ENCODE measurements at places on chromosomes 12 and 14.

GRCh38 chr12:26112703-26113147, 12.1 kb downstream of the BHLHE41 start:
- peak; percentile 25 for DNase-seq

- no peak for DNase-seq
These were observed 90.7 kb downstream of the RERG start for GRCh38 chr12:15130541-15130940.

DNA sequence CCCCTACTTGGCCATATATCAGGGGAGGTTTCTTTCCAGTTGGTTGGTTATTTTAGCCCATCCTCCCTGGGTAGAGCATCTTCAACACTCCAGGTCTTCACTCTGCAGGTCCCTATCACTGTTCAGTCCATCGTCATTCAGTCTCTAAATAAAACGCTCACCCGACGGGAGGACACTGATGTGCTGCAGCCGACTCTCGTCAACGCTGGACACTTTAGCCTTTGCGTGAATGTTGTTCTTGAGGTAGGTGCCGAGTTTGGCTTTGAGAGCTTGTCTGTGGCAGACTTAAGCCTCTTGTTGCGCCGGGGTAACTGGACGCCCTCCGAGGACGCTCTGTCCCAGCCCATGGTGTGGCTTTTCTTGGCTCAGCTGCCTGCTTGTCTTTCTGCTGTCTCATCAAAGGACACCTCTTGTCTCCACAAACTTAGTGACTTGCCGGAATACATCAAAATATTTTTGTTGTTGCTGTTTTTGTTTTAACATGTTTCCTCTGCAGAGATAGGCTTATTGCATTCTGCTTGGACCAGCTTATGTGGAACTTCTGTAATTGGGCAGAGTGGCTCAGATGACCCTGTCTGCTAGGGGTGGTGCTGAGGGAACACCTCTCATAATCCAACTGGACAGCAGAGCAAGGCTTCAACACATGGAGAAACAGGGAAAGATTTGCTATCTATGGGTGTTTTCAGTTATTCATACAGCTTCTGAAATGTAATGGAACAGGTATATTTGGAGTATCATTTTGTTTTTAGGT, 26.5 kb downstream of the TCTN1 start:
- no peak for DNase-seq

DNA sequence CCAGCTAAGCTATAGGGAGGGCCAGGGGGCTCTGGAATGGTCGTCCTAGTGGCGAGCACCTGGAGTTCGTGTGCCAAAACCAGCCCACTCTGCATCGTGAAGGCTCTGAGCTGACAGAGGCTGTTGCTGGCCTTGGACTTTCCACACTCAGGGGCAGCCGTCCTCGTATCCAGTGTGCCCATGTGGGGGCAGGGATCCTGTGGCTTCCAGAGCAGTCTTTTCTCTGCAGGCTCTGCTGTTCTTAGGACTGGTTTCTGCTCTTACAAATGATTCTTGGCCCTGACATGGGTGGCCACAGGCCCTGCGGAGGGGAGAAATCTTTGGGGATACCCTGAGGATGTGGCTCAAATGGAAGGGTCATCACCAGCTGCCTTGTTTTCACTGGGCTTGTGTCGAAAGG, 177.4 kb upstream of the FKBP4 start:
- DNase-seq: no peak

DNA sequence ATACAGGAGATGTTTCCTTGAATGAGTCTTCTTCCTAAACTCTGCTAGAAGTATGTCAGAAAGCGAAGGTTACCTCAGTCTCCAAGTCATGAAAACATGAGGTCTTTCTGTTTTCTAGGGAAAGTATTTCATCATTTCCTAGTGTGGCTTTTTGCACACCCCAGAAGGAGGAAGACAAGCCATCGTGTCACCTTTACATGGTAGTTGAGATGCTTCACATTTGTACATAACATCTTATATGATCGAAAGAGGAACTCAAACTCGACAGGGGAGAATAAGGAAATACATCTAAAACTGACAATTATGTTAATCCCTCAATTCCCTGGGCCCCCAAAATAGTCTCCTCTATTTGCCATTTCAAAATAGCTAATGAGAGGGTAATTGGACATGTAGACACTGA, 214.1 kb upstream of the PLEKHG7 start:
- DNase-seq: no peak

DNA sequence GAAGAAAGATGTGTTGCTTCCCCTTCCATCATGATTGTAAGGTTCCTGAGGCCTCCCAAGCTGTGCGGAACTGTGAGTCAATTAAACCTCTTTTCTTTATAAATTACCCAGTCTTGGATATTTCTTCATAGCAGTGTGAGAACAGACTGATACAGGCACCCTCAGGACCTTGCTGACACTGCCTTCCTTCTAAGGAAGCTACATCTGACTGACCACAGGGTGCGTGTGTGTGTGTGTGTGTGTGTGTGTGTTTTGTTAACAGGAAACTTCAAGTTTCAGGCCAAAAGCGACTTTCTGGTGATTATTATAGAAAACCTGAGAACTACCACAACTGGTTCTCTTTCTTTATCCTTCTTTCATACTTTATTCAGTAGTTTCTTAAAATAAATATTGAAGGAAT, 149.0 kb downstream of the CAPZA3 start:
- DNase-seq: no peak

GRCh38 chr14:73280903-73281302, 43.6 kb downstream of the PAPLN start:
- DNase-seq: no peak

DNA sequence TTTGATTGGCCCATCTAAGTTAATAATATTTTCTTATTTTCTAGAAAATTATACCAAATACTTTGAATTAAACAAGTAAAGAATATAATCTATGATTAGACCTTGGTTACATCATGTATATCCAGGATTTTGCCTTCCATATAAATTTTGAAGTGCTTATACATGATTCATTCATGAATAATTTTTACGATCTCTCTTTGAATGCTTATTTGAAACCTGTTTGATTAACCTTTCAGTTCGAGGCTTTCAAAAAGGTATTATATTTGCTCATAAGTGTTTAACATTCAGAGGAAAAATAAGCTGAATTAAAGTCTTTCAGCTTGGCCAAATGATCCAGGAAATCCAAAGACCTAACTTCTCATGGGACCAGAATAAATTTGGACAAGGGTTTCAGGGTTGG, 495.2 kb upstream of the GARIN6 start:
- DNase-seq: no peak

Data from fibroblast of lung (primary cell).